M059J (cell line): ENCODE measurements at places on chromosomes 4 and X. TPM values are rescaled to one million over a fixed set of nuclear protein-coding genes. Genes with fewer than 3 reads are reported as not detected.

Gene SPANXC
- total RNA-seq, result 5.8 and 13.3 TPM in 2 replicates

Gene TLR1
- total RNA-seq, result 3.2 and 5.5 TPM in 2 replicates

Gene FGF13
- total RNA-seq, result 9.6 and 20.1 TPM in 2 replicates

GRCh38 chr4:74546057-74546456 is 101.1 kb downstream of the AREG start:
- peak; percentile 35 for DNase-seq

- DNase-seq, result no peak
These were observed 15.5 kb upstream of the ESX1 start for GRCh38 chrX:104270212-104270611.

GRCh38 chrX:139211568-139212182 is 318.9 kb upstream of the F9 start:
- DNase-seq, result no peak

DNA sequence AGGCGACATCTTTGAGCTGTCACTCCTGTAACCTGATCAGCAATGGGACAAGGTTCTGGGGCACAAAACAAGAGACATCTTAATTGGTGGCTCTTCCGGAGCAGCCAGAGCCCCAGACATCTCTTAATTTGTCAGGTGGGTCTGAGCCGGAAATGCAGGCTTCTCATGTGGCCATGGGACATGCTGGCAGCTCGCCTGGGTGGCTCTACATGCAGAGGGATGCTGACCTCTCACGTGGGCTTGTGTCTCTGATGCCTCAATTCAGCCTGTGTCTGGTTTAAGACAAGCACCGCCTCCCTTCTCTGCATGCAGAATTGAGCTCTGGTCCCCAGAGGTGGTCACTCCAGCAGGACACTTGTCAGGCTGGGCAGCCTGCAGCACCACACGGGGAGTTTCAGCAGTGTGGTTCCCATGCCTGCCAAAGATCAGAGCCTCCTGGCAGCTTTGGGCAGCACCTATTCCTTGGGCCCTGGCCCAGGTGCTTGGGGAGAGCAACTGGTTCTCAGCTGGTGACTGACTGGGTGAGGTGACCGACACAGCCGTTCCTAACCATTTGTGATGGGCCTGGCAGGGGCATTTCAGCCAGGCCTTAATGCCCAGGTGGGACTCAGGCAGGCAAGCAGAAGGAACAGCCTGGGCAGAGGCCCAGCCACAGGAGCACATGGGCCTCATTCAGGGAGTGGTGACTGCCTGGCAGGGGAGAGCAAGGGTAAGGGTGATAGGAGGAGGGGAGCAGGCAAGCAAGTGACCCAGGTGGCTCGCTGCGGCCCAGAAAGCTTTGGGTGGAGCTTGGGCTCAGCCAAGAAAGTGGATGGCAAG is 53.4 kb downstream of the HMX1 start:
- DNase-seq, result no peak

DNA sequence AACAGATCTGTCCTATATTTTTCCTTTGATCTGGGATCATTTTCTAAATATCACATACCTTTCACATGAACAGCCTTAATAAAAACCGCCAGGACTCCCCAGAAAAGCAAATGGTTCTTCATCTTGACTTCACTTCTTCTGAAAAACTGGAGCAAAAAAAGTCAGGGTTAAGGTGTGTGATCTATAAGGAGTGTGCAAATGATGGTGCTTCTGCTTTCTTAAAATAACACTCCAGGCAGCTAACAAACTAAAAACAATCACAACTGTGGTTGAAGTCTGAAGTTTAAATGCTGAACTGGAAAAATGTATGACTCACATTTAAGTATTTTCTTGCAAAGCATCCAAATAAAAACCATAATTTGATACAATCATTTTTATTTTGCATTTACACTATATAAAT is at the start of gene JCHAIN:
Gene JCHAIN (minus strand): TSS at position 140 of the 400 bp plus-strand sequence. CDS start 18 bp downstream, at position 122.
- DNase-seq, result peak; percentile 20
